ENCODE measurements at places on chromosomes 5 and 9.

GRCh38 chr5:73446631-73447529 lies 1.7 kb downstream of the FOXD1 start:
- no peak for DNase-seq

GRCh38 chr5:176675676-176676360 lies 28.5 kb downstream of the TSPAN17 start:
- DNase-seq = no peak

- DNase-seq = no peak
Observed at GRCh38 chr9:119156354-119156753, 212.9 kb downstream of the BRINP1 start.

DNA sequence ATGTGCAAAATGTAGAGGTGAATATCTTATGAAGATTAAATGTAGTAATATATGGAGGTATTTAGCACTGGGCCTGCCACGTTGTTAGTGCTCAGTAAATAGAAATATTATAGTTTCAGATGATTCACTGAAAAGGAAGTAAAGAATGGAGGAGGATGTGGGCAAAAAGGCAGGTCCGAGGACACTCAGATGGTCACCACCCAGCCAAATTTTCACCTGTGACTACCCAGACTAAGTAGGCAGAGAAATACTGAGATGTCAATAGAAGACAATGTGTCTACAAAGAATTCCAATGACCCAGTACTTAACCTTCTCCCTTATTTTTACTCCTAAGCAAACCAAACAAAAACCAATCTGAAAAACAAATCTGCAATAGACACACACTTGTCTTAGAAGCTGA lies 70.3 kb upstream of the ATP10B start:
- no peak for DNase-seq

DNA sequence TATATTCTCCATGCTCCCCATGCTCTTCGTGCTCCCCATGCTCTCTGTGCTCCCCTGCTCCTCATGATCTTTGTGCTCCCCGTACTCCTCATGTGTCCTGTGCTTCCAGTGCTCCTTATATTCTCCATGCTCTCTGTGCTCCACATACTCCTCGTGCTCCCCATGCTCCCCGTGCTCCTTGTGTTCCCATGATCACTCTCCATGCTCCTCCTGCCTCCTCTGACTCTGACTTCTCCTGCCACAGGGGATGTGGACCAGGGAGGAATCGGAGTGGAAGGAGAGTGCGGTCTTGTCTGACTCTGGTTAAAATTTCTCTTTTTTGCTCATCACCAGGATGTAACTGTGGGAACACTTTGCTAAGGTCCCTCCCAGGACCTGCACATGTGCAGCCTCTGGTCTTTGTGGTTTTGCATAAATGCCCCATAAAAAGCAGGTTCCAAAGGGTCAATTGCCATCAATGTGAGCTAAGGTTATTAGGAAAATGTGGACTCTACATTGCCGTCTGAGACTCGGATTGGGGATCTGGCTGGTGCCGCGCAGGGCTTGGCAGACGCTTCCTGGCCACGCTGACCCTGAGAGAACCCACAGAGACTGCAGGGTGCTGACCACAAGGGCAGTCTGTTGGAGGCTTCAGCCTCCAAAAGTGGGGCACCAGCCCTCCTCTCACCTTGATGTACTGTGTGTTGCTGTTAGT lies 52.5 kb downstream of the TRIP13 start:
- no peak for DNase-seq

DNA sequence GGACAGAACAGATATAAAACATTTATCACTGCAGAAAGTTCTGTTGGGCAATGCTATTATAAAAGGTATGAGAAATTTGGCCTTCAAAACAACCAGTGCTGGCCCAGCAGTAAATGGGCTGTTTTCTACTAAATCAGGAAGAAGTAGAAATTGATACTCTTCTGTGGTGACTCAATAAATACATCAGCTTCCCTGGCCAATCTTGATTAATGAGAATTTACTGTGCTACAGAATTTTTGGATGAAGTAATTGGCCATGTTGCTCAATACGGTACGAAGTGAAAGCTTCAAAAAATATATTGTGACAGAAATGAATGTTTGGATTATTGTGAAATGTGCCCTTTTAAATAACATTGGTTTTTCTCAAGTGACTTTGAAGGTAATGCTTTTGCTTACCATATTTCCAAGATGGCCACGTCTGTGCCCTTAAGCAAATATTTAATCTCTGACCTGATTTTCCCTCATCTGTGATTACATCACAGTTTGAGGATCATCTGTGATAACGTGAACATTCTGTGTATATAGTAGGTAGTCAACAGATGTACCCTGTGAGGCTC lies 4.2 kb downstream of the DNAJA1 start:
- no peak for DNase-seq

DNA sequence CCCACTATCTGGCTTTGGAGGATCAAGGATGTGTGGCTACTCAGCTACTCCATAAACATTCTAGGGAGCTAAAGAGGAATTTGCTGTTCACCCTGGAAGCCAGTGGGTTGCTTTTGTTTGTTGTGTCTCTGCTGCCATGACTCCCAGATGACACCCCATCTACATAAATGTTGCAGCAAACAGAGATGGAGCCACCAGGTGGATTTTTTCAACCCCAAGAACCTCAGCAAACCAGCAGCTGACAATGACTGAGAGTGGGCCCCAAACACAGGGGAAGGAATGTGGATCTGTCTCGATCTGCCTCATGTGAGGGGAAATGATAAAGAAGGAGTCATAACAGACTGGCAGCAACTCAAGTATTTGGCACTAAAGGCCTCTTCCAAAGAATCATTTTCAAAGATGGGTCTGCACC lies 132.7 kb upstream of the TNC start:
- DNase-seq = peak; percentile 82

DNA sequence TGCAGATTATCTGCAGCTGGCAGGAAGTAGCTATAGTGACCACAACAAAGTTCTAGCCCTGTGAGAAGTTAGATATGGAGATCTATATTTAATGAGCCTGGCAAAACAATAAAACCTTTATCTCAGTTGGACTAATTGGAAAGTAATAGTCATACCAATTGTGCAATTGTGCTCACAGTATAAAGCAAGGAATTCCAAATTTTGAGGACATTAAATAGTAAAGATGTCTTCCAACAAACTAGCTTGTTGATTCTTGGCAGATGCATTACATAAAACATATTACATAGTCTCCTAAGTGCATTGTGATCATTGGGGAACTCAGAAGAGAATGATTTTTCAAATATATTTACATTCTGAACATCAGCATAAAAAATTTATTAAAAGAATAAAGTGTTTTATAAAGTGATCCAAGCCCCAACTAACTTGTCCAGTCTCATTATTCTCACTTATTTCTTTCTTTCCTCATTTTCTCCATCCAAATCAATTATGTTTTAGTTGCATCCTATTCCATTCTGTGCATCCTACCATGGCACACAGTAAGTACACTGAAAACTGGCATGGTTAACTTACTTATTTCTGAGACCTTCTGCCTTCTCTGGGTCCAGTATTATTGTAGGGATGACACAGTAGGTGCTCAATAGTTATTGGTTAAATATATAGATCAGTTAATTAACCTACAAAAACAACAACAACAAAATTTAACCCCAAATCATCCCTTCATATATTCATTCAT lies 977.2 kb upstream of the NUDT12 start:
- no peak for DNase-seq

GRCh38 chr9:8693464-8693863 lies 893.9 kb upstream of the DMAC1 start:
- DNase-seq = no peak

DNA sequence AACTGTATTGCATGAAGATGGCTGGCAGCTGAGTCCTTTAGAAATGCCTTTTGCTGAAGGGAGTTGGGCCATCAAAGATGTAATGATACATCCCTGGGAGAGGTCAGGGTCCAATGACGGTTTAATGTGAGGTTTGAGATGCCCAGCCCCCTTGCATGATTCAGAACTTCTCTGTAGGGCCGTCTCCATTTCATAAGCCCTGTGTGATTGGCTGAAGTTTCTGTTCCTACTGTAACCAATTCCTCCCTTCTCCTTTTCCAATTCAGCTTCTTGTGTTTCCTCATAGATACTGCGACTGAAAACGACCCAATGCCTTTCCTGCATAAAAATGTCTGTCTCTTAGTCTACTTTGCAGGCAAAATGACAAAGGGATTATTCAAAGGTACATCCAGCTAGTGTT lies 47.9 kb upstream of the ST8SIA4 start:
- no peak for DNase-seq

GRCh38 chr9:89174291-89174690 lies 4.3 kb downstream of the SHC3 start:
- DNase-seq = no peak

DNA sequence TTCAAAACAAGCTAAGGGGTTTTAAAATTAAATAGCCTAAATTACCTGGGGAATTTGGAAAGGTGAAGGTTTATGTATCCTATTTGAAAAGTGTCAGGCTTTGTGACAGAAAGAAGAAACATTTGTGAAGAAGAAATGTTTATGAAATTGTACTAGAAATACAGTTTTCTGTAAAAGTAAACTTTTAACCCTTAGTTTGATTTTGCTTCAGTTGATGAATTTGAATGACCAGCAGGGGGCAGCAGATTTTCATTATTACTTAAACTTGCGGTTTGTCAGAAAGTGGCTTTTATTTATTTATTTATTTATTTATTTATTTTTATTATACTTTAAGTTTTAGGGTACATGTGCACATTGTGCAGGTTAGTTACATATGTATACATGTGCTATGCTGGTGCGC lies 58.1 kb downstream of the NNT start:
- no peak for DNase-seq

- DNase-seq = no peak
Observed at GRCh38 chr9:126514037-126514821, 99.5 kb upstream of the LMX1B start.

GRCh38 chr9:120500733-120501132 lies 79.2 kb downstream of the CDK5RAP2 start:
- DNase-seq = no peak

GRCh38 chr5:110768138-110768860 lies 29.5 kb downstream of the SLC25A46 start:
- no peak for DNase-seq

GRCh38 chr9:122536134-122536533 lies 9.0 kb upstream of the OR1N1 start:
- DNase-seq = no peak

DNA sequence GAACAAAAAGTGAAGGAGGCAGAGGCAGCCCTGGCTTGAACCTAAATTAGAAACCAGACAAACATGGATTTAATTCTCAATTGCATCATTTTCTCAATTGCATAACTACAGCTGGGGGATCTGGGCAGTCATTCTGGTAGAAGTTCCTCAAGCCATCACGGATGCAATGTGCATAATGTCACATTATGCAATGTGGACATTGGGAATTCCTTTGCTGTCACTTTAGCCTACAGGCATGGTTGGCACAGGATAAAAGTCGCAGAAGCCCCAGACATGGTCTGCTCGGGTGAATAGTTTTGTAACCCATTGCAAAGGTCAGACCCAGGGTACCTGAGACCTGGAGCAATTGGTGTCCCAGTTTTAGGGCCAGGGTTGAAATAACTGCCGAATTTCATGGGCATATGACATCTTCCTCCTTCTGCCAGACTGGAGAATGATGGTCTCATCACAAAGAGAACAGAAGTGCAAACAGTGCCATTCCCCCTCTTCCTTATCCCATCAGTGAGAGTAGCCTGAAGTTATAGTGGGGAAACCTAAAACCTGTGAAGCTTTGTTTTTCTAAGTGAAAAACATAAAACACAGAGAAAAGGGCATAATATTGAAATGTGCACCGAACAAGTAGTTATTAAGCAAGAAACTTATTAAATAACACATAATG lies 290.8 kb downstream of the MSX2 start:
- no peak for DNase-seq

DNA sequence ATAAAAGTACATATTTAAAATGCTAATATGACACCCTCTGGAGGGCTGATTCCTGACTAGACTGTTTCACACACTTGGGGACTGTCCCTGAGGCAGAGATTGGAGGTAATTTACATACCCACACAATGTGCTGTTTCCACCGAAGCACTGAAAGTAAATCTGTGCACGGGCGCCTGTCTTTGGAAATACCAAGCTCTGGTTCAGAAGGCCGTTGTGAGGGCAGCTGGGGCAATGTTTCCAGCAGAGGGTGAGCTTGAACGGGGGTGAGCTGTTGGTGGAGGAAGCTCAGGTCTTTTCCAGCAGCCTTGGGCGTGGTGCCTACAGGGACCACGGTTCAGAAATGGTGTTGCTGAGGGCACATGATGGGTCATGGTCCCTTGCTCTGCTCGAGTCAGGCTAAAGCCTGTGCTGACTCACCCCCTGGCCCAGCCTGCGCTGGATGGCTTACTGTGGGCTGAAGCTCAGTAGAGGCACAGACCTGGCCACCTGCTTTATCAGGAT lies 25.8 kb upstream of the HMCN2 start:
- no peak for DNase-seq

GRCh38 chr5:142222866-142223558 lies 101.8 kb downstream of the SPRY4 start:
- no peak for DNase-seq

GRCh38 chr9:134986957-134987356 lies 69.2 kb upstream of the FCN1 start:
- DNase-seq = no peak

DNA sequence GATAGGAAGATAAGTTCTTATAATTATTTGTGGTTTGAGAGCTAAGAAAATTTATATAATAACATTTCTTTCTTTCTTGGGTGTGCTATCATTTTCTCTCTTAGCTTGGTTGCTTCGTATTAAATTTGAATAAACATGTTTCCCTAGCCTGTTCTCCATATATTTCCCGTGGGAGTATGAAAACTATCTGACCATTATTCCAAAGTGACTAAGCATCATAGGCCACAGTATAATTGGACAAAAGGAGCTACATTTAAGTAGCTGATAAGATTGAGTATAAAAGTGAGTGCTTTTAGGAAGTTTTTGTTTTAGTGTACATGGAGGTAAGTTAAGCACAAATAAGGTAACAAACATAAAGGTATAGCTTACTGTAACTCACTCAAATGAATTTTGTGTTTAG lies 8.4 kb upstream of the OSMR start:
- DNase-seq = no peak

GRCh38 chr9:89613912-89614892 lies 9.4 kb downstream of the GADD45G start:
- no peak for DNase-seq
